ENCODE measurements at places on chromosomes 3 and 15.
A peak's percentile ranks its signal among the peaks of the same experiment; 100 is the strongest.

- DNase-seq: peak; percentile 19
These were observed 10.6 kb upstream of the PARL start for GRCh38 chr3:183895296-183895695.

- no peak for DNase-seq
These were observed 2.5 kb downstream of the PDZRN3 start for GRCh38 chr3:73622091-73622805.

DNA sequence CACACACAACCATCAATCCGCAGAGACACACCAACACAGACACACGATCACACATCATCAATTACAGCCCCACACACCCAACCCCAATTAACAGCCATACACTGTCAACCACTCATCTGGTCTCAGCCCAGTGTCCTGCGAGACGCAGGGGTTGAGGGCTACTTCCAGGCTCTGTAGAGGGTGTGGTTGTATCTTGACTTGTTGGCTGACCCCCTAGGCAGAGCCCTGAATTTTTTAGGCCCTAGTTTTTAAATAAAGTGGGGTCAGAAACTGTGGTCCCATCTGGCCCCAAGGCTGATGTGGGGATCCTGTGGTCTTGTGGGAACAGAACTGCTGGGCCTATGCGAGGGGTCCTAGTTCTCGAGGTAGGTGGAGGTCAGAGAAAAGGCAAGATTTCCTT lies 9.2 kb downstream of the VILL start:
- no peak for DNase-seq

- DNase-seq: no peak
These were observed 137.1 kb downstream of the CD47 start for GRCh38 chr3:107953722-107954121.

- DNase-seq: no peak
These were observed 252.1 kb downstream of the EPHA6 start for GRCh38 chr3:97066531-97066930.

DNA sequence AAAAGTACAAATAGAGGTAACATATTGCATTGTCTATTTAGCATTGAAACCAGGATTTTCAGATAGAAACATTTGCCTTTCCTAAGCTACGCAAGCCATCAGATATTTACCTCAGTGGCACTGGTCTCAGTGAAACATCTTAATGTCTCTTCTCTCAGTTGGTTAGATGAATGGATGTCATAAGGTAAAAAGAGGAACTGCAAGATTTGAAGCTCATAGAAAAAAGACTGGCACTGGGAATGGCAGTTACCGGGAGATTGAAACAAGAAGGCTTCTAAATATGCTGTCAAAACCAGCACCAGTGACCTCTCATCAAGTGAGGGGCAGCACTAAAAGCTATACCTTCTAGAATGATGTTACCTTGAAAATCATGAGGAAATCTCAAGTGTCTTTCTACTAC lies 486.4 kb downstream of the FHIT start:
- no peak for DNase-seq

DNA sequence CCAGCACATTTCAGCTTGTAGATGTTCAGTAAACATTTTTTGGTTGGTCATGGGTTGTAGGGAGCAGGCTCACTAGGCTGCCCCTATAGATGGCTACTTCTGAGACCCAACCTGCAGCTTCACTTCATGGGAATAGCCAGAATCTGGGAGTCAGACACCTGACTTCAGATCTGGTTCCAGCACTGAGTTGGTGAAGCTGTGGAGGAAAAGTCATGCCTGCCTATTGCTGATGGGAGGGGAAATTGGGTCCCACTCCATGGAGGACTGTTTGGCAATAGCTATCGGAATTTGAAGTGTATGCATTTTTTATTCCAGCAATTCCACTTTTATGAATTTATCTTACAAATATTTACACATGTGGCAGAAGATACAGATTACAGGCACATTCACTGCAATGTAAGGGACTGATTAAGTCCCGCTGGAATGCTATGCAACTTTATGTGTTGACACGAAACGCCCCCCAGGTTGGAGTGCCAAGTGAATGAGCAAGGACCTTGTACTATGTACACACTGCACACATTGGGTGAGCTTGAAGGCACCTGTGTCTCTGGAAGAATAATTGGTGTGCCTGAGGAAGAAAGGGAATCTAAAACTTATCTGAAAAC lies 7.8 kb upstream of the CCR1 start:
- DNase-seq: no peak

DNA sequence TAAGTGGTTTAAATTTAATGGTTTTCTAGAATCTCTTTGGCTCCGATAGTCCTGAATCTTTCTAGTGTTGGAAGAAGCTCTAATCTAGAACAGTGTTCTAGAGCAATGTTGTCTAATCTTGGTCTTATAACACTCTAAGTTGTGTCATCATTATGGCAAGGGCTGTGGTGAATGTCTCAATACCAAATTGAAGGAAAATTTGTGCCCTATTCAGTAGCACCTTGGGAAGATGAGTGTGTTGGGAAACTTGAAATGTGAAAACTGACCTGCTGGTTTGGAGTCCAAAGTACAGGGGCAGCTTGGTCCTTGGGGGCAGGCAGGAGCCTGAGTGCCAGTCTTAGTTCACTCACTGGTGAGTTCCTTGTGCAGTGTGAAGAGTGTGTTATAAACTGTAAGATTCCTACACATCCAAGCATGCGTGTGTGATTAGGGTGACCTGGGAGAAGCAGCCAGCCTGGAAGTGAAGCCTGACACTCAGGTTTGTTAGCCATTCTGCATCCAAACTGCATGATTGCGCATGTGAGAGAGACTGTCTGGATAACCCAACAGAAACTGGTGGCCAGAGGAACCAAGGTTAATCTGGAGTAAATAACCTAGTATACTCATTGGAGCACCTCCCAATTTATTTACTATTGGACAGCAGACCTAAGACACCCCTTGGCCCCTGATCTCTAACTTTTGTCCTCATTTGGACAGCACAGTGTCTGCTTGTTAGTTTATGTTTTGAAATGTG lies 14.6 kb downstream of the ZNF592 start:
- no peak for DNase-seq

GRCh38 chr3:15271785-15272381 lies 60.5 kb downstream of the SH3BP5 start:
- peak; percentile 78 for DNase-seq

DNA sequence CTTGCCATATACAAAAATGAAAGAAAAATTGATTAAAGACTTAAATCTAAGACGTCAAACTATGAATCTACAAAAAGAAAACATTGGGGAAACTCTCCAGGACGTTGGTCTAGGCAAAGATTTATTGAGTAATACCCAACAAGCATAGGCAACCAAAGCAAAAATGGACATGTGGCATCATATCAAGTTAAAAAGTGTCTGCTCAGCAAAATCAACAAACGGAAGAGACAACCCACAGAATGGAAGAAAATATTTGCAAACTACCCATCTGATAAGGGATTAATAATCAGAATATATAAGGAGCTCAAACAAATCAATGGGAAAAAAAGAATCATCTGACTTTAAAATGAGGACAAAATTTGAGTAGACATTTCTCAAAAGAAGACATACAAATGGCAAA lies 160.9 kb downstream of the DCLK3 start:
- no peak for DNase-seq

DNA sequence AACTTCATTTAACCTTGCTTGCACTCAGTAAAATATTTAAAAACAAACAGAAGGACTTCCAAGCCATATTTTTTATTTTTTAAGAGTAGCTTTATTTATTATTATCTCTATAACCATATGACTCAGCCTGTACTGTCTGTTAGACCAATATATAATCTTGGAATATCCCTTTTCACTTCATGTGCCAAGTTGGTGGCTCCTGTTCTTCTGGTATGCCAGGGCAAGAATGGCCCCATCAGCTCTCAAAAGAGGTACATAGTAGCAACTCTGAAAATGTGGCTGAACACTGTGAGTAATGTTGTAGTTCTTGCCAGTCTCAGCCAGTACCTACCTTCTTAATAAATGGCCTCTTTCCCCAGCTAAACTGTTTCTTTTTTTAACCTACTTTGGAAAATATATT lies 257.0 kb upstream of the UBE2E1 start:
- DNase-seq: no peak

DNA sequence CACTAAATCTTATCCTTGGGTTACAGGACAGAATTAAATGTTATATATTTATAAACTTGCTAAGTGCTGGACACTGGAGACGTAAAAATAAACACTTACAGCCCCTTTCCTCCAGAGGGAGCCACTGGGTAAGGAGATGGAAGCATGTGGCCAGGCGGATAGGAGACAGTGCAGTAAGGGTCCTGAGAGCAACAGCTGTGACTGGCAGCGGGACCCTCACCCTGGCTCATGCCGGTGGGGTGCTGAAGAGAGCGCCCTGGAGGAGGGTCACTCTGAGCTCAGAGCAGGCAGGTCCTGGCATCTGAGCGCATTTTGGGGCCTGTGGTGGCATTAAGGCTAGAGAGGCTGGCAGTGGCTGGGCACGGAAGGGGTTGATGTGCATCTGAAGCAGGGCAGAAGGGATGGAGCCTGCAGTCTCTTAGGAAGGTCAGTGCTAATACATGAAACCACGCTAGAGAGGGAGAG lies 16.0 kb downstream of the SEC61A1 start:
- DNase-seq: no peak

GRCh38 chr3:170196833-170197232 lies 15.3 kb upstream of the PHC3 start:
- no peak for DNase-seq

- no peak for DNase-seq
These were observed 10.2 kb upstream of the MAPK6 start for GRCh38 chr15:52008698-52009434.

GRCh38 chr3:63910891-63911290 lies 1.3 kb downstream of the SCAANT1 start:
- DNase-seq: no peak

- no peak for DNase-seq
These were observed 69.5 kb upstream of the EPHB3 start for GRCh38 chr3:184491867-184492615.

DNA sequence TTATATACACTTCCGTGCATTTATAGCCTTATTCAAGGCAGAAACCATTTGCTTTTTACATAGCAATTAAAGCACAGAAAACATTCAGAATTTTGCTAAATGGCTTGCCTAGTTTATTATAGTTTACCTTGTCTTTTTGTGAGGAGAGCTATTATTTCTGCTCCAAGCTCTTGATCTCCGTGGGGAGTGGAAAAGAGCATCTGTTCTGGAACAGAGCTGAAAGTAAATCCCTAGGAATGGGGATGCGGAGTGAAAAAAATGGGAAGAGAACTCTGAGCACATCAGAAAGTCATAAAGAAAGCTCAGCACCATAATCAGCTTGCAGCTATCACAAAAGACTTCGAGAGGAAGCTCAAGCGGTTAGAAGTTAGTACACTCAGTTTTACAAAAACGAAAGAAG lies 1006.7 kb downstream of the ROBO2 start:
- no peak for DNase-seq

- DNase-seq: no peak
These were observed 1.2 kb downstream of the PIGB start for GRCh38 chr15:55320238-55320550.

DNA sequence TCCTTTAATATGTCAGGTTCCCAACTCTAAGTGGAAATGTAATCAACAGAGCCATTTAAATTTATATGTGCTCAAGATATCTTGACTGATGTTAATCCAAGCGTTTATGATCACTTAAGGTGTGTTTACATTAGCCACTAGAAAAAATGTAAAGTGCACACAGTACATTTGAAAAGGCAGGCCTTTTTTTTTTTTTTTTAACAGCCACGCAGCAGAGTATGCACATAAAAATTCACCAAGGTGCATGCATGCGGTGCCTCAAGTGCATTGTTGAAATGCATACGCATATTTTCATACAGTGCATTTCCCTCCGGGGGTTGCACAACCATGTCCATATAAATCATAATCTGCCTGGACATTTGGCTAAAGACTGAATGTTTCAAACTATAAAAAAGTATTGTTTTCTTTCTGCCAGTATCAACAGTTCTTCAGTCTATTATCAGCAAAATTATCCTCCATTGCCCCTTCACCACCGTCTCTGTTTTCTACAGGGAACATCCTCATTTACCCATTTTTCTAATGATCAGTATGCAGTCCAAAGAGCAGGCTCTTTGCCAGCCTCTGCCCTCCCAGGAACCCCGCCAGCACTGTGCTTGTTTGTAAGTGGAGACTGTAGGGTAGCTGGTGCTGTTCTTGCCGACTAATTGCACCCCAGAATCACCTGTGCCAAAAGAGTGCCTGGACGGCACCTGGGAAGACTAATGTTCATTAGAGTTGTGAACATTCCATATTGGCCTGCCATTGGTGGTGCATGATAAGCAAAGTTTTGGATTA lies 611.2 kb upstream of the CFAP20DC start:
- no peak for DNase-seq

DNA sequence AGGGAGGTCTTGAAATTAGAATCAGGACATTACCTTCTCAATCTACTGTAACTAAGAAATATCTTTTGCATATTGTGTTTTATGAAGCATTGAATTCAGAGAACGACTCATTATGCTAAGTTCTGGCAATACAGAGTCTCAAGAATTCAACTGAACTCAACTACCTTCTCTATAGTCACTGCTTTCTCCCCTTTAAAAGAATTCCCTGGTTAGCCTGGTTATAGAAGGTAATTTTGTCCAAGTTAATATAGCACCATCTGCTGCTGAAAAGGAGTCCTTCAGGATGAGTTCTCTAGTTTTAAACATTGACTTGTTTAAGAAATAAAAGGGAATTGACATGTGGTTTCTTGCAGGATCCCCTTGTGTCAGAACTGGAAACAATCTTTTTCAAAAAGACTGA lies 60.2 kb downstream of the IL16 start:
- no peak for DNase-seq

DNA sequence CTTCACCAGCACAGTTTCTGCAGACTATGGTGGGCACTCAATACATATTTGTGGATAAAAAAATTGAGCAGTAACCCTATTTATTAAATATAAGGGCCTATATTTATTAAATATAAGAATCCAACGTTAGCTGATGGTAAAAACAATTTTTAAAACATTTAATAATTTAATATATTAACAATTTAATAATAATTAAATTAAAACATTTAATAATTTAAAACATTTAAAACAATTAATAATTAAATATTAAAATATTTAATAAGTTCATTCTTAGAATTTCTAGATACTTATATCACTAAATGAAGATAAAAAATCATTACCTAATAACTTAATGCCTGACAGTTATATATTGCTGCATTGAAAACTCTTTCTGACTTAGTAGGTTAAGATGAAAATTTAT lies 880.2 kb upstream of the EPHA6 start:
- no peak for DNase-seq

GRCh38 chr3:126381966-126382365 lies 12.7 kb upstream of the CFAP100 start:
- no peak for DNase-seq

DNA sequence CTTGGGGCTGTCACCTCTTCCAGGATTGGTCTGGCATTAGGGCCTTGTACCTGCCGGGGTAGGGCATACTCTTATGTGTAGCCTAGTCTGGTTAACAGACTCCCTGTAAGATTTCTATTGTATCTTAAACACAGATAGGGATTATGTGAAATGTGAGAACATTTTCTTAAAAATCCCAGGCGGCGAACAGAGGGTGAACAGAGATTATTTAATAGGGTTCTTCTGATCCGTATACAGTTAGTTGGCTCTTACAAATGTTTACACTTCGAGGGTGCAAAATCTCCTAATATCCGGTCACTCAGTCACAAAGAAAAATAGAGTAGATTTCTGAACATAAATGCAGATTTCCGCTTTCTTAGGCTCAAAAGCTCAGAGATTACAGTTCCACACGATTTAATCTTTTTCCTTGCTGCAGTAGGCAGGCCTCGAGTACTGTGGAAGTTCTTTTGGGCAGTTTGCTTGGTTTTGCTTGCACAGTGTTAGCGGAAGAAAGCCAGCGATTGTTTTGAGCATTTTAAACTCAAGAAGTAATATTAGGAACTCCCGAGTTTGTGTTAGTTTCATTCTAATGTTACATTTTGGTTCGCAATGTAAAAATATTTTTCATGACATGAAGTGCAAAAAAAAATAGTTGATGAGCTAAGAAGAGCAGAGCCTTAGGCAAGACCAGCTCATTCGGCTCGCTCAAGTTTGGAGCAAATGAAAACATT lies 993 bp downstream of the PLCL2 start:
- DNase-seq: no peak

Measured in activated T-cell treated with anti-CD3 and anti-CD28 coated beads for 4 hours (primary cell).